ENCODE measurements at places on chromosomes 2 and 18. TPM values are rescaled to one million over a fixed set of nuclear protein-coding genes. Genes with fewer than 3 reads are reported as not detected.

GRCh38 chr2:11019614-11020013 lies 107.9 kb downstream of the KCNF1 start:
- no peak for DNase-seq

GRCh38 chr2:167196461-167197252 lies 308.4 kb downstream of the XIRP2 start:
- no peak for DNase-seq

Gene TSHZ1
- 5.3 TPM for total RNA-seq

DNA sequence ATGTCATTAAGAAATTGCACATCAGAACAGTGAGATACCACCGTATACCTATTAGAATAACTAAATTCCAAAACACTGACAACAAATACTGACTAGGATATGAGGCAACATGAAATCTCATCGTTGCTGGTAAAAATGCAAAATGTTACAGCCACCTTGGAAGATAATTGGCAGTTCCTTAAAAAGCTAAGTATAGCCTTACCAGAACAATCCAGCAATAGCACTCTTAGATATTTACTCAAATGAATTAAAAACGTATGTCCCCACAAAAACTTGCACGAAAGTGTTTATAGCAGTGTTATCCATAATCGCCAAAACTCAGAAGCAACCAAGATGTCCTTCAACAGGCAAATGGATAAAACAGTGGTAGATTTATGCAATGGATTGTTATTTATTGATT lies 241.7 kb downstream of the EPHA4 start:
- no peak for DNase-seq

Gene AGXT
- not detected for total RNA-seq

DNA sequence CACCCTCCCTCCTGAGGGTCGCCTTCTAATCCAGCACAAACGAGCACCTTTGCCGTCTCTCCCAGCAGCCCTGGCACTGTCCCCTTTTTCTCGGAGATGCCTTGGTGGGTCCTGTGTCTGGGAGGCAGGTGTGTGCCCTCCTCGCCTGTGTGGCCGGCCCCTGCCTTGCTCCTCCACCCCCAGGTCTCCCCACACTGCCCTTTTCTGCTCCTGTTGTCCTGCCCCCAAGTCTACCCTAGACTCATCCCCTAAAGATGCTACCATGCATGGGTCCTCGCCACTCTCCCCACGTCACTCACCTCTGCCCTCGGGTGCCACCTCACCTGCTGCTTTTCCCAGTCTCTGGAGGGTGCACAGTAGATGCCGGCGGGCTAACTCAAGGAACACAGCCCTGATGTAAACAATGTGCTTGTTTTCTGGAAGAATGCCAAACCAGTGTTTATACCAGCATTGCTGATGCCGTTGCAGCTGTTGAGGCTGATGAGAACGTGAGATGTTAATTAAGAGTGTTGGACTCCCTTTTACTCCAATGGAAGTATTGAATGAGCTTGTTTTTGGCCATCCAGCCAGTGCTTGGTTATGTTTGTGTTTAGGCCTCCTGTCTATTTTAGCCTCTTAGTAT lies 223.1 kb downstream of the AGAP1 start:
- no peak for DNase-seq

- no peak for DNase-seq
Measured at GRCh38 chr2:177056481-177056929, 156.1 kb upstream of the HNRNPA3 start.

Gene C2orf78
- not detected for total RNA-seq

Gene ANKRD29
- total RNA-seq: not detected

DNA sequence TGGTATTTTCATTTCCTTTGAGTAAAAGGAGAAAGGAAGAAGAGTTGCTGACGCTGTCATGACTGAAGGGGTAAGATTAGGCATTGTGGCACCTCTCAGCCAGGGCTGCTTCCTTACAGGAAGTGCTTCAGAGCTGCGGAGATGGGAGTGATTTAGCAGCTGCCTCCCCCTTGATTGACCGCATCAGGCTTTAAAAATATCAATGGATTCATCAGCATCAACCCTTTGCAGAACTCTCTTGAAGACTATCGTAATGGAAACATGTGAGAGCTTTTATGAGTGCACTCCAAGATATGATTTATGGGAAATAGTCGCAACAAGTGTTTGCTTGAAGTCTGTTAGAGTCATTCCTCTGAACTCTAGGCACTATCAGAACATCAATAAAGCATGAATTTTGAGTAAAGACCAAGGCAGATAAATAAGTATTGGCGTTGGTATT lies 141.1 kb downstream of the CSRNP3 start:
- no peak for DNase-seq

- DNase-seq: no peak
Measured at GRCh38 chr2:38178119-38178518, 102.2 kb upstream of the CYP1B1 start.

- DNase-seq: no peak
Measured at GRCh38 chr2:69773206-69773605, 31.3 kb downstream of the ANXA4 start.

DNA sequence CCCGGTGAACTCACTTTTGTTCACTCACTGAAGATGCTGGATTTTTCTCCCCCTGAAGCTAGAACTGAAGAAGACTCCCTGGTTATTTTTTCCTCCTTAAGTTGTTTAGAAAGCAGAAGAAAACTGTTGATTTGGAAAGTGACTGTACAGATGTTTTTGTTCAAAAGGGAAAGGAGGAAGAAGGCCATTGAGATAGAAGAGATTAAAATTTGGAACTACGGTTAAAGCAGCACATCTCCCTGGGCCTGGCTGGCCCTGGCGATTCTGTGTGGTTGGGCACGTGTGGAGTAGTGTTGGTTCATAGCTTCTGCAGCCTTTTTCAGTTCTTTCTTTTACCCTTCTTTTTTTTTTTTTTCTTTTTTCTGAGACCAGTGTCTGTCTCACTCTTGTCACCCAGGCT lies 109.2 kb downstream of the MAP4K4 start:
- no peak for DNase-seq

- DNase-seq: no peak
Measured at GRCh38 chr18:3089579-3089978, 76.6 kb upstream of the LPIN2 start.

Gene STPG4
- total RNA-seq: 1.3 TPM

- no peak for DNase-seq
Measured at GRCh38 chr2:27080140-27080469, 1.7 kb downstream of the EMILIN1 start.

- DNase-seq: no peak
Measured at GRCh38 chr2:70990216-70990615, 4.5 kb downstream of the TEX261 start.

Gene SLC4A3
- total RNA-seq: 24.4 TPM

- DNase-seq: no peak
Measured at GRCh38 chr2:169933124-169933711, 106.0 kb downstream of the UBR3 start.

DNA sequence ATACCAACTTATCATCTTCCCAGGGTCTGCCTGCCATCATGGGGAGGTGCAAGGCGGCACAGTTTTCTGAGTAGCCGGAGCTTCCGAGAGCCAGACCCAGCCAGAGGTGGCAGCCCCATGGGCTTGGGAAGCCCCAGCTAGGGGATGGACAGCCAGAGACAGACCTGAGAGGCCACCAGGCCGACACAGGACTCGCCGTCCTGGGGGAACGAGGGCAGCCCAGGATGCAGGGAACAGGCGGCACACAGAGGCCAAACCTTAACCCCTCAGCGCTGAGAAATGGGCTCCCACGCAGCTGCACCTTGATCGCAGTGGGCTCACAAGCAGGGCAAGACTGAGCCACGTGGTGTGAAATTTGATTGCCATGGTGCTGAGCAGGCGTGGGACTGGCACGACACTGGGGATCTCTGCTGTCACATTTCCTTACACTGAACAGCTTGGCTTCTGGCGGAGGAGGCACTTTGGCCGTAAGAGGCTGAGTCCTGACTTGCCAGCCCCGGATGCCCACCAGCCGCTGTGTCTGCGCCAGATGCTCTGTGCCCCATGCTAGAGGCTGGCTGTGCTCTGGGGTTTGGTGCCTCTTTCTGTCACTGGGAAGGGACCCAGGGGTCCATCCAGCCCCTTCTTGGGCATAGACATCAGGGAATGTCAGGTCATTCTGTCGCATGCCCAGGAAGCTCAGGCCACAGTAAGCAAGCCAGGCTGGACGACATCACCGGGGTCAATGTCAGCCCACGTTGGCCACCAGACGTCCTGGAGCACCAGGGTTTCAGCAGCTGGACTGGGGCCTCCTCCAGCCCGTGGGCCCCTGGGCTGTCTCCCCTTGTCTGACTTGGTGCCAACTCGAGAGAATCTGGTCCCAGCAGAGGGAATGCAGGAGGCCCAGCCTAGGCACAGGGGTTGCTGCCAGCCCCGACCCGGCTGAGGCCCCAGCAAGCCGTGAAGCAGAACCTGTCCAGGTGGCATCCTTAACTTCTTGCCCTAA lies 312.1 kb upstream of the MYT1L start:
- DNase-seq: no peak

- no peak for DNase-seq
Measured at GRCh38 chr2:181892799-181893435, 1.4 kb downstream of the ITPRID2 start.

All from glutamatergic neuron (in vitro differentiated cells).